Hypothalamus (tissue), 51 donors: ENCODE measurements at places on chromosomes 3 and 15.

- no peak for DNase-seq
These were observed 273.9 kb upstream of the LRTM1 start for GRCh38 chr3:55201779-55202178.

DNA sequence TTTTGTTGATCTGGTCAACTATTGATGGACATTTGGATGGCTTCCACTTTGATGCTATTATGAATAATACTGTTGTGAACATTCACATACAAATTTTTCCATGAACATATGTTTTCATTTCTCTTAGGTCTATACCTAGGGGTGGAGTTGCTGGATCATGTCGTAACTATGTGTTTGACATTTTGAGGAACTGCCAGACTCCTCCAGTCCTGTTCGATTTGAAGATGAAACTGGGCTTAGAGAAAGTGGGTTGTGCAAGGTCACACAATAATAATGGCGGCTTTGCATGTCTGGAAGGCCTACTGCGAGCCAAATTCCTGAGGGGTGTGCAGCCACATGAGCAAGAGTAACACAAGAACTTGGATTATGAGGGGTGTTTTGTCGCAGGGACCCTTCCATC lies 2.6 kb downstream of the TSEN2 start:
- no peak for DNase-seq

- DNase-seq, result peak; percentile 57
These were observed 15.3 kb downstream of the PLXNB1 start for GRCh38 chr3:48414376-48415250.

DNA sequence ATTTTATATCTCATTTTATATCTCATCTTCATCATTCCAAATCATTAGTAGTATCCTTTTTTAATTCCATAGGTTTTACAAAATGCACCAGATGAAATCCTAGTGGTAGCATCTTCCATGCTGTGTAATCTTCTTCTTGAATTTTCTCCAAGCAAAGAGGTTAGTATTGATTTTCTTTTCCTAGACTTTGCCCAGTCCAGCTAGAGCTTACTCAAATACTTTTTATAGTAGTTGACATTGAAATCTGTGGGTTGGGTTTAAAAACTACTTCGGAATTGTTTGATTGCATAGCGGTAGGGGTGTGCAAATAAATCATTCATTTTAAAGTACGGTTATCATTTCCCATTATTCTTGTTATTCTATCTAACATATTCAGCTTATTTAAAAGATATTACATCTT lies 62.6 kb downstream of the NME9 start:
- DNase-seq, result no peak
